ENCODE measurements at places on chromosomes 5 and 9.
A peak's percentile ranks its signal among the peaks of the same experiment; 100 is the strongest.

- peak; percentile 82 for DNase-seq
Measured at GRCh38 chr9:88932766-88933165, 58.5 kb upstream of the S1PR3 start.

GRCh38 chr9:116800885-116801284 is 113.8 kb downstream of the TRIM32 start:
- no peak for DNase-seq

DNA sequence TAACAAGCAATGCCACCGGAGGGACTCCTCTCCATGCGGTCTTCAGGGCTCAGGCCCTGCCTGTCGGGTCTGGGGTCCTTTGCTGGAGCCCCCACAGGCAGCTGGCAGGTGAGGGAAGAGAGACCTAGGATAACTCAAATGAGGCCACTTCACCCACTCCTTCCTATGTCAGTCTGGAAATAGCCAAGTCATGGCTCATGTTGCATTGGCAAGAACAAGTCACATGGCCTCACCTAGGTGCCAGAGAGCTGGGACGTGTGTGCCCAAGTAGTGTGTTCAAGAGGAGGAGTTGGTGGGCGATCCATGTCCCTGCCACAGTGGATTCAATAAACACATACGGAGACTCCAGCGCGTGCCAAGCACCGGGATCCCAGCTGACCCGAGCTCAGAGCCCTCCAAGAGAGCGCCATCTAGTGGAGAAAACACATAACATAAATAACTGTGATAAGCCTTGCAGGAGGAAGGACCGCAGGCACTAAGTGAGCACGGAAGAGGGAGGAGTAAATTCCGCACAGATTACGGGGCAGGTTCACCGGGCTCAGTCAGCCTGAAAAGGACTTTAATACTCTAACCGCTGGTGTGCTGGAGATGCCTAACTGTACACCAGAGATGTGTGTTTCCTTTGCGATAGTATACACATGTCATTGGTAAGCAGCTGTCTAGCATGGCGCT is 580.8 kb downstream of the CCDC171 start:
- DNase-seq: peak; percentile 85

- no peak for DNase-seq
Measured at GRCh38 chr5:66540078-66540477, 56.1 kb upstream of the MAST4 start.

DNA sequence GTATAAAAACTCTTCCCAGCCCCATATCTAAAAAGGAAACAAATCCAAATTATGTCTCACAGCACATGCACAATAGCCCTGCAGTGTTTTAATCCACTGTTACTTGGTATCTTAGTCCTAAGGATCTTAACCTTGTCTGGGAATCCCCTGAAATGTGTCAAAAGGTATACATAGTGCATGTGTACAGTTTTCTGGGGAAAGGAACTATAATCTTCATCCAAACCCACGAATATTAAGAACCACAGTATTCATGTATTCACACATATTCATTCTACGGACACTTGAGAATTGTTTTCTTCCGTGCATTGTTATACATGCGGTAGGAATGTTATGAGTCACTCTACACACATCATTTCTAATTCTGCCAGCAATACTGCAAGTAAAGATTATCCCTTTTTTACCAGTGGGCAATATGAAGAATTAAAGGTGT is 47.8 kb upstream of the SNX2 start:
- DNase-seq: no peak

GRCh38 chr5:9782826-9783560 is 152.8 kb upstream of the TAS2R1 start:
- no peak for DNase-seq

GRCh38 chr5:181207214-181207959 is 2.4 kb upstream of the TRIM7 start:
- DNase-seq: peak; percentile 93

GRCh38 chr5:139745132-139745799 is 50.3 kb upstream of the PSD2 start:
- DNase-seq: no peak

GRCh38 chr9:91362051-91362611 is 413 bp upstream of the AUH start:
- no peak for DNase-seq

GRCh38 chr5:38556088-38556598 is 303 bp downstream of the LIFR start:
- DNase-seq: peak; percentile 10

- DNase-seq: no peak
Measured at GRCh38 chr9:132541051-132541450, 41.4 kb upstream of the BARHL1 start.

DNA sequence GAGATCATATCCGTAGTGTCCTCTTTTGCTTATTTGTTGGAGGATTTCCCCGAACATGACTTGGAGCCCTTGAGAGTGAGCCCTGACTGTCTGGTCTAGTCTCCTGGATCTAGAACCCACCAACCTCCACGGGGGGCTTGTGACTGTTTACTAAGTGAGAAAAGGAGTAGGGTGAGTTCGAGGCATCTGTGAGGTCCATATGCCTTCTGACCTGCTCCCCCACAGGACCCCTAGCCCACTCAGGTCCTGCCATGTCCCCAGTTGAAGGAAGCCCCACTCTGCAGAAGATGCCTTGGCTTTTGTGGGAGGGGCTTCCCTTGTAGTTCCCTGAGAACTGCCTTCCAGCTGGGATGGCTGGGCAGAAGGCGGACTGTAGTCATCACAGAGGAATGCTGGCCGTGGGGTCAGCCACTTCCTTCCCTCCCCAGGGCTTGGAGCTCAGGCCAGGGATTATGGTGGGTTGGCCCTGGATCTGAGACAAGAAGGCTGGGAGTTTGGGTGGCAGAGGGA is 7.0 kb upstream of the IRF1 start:
- DNase-seq: no peak

- DNase-seq: no peak
Measured at GRCh38 chr5:92923885-92924284, 657.1 kb downstream of the NR2F1-AS1 start.

GRCh38 chr5:57302164-57302563 is 128.3 kb downstream of the GPBP1 start:
- DNase-seq: peak; percentile 82

- peak; percentile 90 for DNase-seq
Measured at GRCh38 chr5:14946815-14947620, 75.4 kb upstream of the ANKH start.

DNA sequence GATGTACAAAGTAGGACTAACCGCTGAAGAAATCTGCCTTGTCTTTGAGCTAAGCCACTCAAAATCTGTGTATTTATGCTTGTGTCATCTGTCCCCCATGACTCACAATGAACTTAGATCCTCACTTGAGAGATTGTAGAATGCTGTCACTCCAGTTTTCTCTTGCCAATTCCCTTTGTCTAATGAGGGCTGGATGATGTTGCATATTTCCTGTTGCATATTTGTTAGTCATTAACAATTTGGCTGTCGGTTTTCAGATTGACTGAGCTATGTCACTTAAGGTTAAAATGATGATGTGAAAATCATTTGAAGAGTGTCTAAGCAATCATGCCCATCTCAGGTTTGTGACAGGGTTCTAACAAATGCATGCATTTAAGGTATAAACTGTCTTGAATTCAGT is 481.7 kb downstream of the CDH10 start:
- DNase-seq: no peak

- no peak for DNase-seq
Measured at GRCh38 chr9:98708103-98708932, 417 bp downstream of the GABBR2 start.

DNA sequence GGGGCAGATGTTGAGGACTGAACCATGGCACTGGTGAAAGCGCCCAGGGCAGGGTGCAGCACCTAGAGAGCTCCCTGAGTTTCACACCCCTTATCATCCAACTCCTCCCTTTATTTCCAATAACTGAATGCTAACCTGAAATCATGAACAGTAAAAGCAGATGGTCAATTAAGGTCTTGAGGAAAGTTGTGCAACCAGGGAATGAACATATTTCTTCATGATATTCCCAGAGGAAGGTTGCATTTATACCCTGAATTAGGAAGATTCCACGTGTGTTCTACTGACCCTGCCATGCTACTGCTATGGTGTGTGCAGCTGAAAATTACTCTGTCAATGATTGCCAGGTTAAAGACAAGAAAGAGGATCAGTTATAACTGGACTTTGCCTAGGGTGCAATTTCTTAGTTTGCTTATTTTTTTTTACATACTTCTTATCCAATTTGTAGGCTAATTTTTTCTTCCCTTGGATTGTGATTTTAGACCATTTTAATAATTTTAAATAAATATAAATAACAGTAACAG is 319.8 kb downstream of the SEMA5A start:
- DNase-seq: no peak

DNA sequence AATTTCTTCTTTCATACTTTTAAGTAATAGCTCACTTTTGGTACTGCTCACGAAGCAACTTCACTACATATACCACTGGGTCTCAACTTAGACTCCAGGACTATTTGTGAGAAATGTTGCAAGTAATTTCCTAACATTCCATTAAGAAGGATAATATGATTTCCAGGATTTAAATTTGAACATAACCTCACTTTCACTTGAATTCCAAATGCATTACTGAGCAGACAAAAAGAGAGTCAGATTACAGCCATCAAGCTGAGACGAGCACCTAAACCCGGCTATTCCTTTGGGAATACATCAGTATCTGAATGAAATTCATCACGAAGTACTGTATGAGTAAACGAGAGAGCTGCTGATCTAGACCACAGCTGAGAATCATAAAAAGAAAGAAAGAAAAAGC is 47.3 kb downstream of the LIFR start:
- DNase-seq: no peak

DNA sequence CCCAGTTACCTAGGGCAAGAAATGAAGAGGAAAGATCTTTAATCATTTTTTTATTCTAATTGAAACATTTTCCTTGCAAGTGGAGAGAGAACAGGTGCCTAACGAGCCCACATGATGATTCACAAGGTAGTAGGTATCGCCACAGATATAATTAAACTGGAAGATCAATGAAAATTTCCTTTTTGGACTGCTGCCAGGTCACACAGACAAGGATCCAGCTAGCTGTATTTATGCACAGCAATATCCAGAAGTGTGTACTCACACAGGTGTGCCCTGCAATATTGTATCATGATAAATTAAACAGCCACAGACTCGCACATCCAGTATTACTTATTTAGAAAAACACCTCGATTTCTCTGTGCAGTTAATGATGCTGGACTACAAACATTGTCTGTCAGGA is 294.0 kb upstream of the SMARCA2 start:
- no peak for DNase-seq

DNA sequence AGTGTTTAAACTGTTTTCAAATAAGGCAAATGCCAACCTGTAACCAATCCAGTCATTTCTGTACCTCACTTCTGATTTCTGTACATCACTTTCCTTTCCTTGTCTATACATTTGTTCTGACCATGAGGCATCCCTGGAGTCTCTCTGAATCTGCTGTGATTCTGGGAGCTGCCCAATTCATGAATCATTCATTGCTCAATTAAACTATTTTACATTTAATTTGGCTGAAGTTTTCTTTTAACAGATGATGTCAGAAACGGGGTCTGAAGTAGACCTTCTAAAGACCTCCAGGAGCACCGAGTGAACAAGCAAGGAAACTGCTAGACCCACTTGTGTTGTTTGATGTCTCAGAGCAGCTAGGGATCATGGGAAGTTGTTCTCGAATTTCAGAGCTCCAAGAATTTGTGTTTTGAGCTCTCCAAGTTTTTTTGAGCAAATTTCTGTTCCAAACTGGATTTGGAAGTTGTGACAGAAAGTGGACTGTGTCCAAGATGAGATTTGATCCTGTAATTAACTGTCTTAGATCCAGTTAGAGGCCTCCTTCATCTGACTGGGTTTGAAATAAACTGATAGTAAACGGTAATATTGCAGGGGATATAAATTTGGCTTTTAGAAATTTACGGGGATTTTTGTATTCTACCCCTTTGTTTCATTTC is 490.8 kb upstream of the ST8SIA4 start:
- no peak for DNase-seq

DNA sequence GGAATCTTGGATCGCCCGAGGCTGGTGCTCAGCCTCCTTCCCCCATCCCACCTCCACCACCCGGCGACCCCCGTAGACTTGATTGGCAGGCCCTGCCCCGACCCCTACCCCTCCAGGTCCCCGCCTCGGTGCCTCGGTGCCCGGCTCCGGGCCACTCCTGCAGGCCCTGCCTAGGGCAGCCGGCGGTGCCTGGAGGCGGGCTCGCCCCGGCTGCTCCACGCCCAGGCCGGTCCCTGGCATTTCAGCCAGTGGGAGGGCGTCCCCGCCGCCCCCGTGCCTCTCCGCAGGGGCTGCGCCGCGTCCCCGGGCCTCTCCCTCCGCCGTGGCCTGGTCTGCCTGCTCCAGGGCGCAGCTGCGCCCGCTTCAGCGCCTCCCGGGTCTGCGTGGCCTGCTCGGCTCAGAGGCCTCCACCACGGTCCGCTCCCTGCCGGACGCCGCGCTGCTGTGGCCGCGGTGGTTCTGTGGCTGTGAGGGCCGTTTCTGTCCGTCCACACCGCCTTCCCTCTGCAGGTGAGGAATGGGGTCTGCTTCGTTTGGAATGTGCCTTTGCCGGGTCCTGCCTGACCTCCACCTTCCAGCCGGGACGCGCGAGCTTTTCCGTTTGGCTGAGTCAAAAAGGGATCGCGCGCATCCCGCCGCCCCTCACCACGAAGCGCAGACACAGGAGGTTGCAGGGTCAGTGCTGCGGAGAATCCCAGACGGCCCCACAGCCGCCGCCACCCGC is 48.3 kb upstream of the IRX4 start:
- DNase-seq: no peak

GRCh38 chr9:128916204-128916603 is 4.6 kb upstream of the PHYHD1 start:
- DNase-seq: no peak

GRCh38 chr9:94157050-94157801 is 73.0 kb downstream of the PTPDC1 start:
- peak; percentile 81 for DNase-seq

- no peak for DNase-seq
Measured at GRCh38 chr9:76902395-76902794, 3.5 kb downstream of the PRUNE2 start.

DNA sequence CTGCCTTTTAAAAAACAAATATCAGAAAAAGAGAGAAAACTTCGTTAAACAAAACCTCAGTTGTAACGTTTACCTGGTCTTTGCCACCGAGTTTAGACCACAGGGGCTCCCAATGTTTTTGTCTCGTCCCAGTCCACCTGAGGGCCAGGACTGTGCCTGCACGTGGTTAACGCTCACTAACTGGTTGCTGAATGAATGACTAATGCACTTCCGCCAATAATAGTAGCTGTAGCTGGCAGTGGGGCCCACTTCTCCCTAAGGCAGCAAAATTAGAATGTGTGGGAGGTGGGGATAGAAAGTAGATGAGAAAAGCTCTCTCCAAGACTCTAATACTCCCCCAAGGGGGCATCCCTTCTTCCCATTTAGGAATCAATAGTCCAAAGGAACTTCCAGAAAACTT is 29.1 kb upstream of the MED27 start:
- no peak for DNase-seq

- DNase-seq: no peak
Measured at GRCh38 chr9:38768351-38768761, 48.4 kb upstream of the FAM240B start.

DNA sequence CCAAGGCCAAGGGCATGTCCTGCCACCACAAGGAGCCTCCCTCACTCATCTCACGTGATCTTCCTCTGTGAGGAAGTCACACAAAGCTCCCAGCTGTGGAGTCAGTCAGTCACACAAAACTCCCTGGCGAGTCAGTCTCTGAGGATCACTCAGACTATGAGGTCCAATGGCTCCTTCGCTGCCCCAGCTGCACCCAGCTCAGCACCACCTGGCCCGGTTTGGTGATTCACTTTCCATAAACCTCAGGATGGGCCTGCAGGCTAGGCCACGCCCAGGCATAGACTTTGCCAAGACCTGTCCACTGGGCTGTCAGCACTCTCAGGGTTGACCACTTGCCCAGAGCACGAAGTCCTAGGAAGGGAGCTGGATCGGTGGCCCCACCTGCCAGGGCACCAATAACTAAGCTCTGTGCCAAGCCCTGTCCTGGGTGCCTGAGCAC is 233.8 kb downstream of the HSPA4 start:
- DNase-seq: peak; percentile 45

- no peak for DNase-seq
Measured at GRCh38 chr9:125142560-125143376, 560 bp downstream of the SCAI start.

Measured in SK-MEL-5 (cell line).